ENCODE measurements at places on chromosomes 12 and 14.

- DNase-seq: no peak
Measured at GRCh38 chr12:2397356-2398045, 344.7 kb downstream of the CACNA1C start.

GRCh38 chr12:95393191-95393790 is 80.7 kb upstream of the METAP2 start:
- no peak for DNase-seq

- no peak for DNase-seq
Measured at GRCh38 chr12:13250416-13250815, 53.9 kb downstream of the EMP1 start.

DNA sequence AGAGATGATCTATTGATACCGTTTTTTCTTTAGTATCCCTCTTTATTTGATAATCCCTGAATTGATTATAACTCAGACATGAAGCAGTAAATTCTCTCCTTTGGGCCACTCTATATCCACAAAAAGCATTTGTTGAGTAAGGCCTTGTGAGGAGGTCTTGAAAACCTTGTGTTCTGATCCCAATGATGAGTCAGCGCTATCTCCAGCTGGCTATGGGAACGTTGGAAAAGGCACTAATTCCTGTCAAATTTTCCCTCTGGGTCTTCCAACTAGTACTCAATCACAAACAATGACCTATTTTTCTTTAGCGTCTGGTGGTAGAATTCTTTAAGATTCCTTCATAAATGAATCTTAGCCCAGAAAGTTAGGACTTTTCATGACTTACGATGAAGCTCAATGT is 168.4 kb upstream of the LRIG3 start:
- no peak for DNase-seq

- DNase-seq: no peak
Measured at GRCh38 chr14:62897771-62898170, 147.5 kb downstream of the KCNH5 start.

DNA sequence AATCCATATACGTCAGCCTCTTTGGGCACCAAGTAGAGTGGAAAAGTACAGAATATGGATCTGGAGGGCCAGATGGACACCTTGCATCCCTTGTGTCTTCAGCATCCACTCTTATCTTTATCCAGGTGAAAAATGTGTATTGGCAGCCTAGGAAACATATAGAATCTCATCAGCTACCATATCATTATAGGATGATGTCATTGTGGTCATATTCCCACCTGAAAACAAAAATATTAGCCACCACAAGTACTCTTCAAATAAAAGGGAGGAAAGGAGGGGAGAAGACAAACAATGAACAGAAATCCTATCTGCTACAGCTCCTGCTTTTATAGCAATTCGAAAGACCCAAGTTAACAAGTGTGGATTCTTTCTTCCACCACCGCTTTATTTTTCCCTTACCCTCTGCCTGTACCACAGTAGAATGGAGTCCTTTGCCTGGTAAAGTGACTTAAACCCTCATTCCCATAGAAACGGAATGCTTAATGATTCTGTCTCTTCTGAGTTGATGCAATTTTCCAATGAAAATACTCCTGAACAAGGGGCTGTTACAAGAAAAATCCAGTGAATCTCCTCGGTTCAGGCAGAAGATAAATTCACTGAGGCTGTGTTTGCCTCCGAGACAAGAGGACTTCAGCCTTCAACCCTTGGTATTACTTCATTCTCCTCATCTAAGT is 13.8 kb upstream of the IL26 start:
- no peak for DNase-seq

GRCh38 chr12:124607681-124608425 is 40.4 kb upstream of the NCOR2 start:
- DNase-seq: no peak

- DNase-seq: no peak
Measured at GRCh38 chr12:65811968-65812700, 12.1 kb upstream of the HMGA2 start.

GRCh38 chr14:91351512-91351862 is 66.1 kb downstream of the CCDC88C start:
- DNase-seq: no peak

GRCh38 chr12:52314511-52314910 is 6.7 kb downstream of the KRT83 start:
- DNase-seq: no peak

GRCh38 chr14:93732524-93732923 is 55.8 kb downstream of the PRIMA1 start:
- DNase-seq: no peak

GRCh38 chr12:124809878-124810277 is 53.8 kb downstream of the SCARB1 start:
- DNase-seq: no peak

GRCh38 chr14:77177702-77178101 is 3.9 kb upstream of the TMEM63C start:
- DNase-seq: no peak

- no peak for DNase-seq
Measured at GRCh38 chr12:104292872-104293794, 10.4 kb upstream of the EID3 start.

GRCh38 chr14:94341656-94342333 is 18.7 kb upstream of the SERPINA6 start:
- DNase-seq: no peak

DNA sequence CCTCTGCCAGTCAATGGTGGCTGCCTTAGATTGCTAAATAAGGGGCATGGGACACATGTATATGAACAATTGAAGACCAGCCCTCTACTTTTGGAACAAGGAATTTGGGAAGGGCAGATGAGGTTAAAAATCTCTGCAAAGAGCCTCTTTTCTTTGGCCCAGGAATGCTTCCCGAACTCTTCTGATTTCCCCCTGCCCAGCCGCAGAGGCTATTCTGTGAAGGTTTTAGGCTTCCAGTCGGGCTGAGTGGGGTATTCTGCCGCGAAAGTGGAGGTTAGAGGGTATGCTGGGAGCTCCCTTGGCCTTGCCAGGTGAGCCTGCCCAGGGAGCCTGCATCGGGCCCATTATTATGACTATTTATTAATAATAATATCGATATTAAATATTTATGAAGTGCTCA is 1.2 kb downstream of the POU6F1 start:
- no peak for DNase-seq

DNA sequence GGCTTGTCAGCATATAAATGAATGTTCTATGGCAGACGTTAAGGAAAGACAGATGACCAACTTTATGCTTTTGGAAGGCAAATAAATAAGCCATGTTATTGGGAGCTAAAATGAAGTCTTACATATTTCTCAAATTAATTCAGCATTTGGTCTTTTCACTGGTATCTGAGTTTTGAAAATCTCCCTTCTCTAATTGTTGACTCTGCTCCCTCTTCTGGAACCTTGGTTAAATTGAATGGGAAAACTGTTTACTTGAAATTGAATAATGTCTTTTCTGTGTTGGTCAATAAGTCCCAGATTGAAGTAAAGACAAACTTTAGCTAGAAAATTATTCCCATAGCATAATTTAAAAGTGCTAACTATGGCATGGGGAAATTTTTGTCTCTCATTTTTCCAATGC is 38.7 kb downstream of the LGR5 start:
- DNase-seq: no peak

- DNase-seq: no peak
Measured at GRCh38 chr12:116515684-116516083, 43.5 kb upstream of the MAP1LC3B2 start.

DNA sequence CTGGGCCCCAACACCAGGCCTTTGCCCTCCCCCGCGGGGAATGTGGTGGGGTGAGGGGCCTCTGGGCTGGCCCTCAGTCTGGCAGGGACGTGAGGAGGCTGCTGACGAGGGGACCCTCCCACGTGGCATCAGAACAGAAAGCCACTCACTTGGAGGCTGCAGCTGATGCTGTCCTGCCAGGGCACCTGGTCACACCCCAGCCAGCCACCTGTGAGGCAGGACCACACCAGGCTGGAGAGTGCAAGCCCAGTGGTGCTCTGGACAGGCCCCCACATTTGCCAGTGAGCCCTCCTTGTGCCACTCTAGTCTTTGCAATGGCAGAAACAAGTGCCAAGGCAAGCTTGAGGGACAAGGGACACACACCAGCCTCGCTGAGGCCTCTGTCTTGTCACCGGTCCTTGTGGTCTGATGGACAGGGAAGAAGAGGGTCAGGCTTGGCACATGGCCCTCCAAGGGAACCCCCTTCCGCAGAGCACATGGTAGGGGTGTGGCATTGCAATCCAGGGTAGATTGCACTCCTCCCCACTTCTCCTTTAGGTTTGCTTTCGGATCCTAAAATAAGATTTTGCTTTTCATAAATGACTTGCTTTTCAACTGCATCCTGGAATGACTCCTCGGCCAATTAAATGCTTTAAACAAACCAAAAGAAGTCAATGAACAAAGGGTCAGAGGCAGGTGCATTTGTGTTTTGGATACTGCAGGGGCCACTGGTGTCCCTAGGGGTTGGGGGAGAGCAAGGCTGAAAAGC is 53.7 kb downstream of the CCDC88C start:
- no peak for DNase-seq

DNA sequence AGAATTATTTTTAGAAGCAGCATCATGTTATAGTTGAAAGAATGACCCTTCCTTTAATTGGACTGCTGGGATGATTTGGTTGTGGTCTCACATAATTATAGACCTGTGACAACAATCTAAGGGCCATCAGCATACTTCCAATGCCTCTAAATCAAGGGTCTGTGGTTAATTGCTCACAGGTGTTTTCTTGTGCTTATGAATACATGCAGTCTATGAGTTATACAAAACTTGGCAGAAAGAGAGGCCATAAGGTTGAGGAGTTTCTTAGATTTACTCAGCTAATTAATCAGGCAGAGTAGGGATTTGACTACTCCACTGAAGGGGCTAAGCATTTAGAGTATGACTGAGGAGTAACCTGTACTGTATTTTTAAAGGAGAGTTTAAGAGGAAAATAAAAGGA is 37.0 kb upstream of the FRMD6 start:
- no peak for DNase-seq

DNA sequence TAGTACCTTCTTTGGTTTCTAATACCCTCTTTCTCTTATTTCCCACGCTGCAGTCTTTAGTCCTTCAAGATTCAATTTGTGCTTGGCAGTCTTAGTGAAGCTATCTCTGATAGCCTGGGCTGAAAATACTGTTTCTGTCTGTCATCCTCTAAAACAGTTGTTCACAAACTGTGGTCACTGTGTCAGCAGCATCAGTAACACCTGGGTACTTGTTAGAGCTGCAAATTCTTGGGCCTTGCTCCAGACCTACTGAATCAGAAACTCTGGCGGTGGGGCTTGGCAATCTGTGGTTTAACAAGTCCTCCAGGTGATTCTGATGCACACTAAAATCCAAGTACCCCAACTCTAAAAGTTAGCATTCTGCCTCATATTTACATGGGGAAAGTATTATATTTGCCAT is 217.5 kb upstream of the SEL1L start:
- DNase-seq: no peak

DNA sequence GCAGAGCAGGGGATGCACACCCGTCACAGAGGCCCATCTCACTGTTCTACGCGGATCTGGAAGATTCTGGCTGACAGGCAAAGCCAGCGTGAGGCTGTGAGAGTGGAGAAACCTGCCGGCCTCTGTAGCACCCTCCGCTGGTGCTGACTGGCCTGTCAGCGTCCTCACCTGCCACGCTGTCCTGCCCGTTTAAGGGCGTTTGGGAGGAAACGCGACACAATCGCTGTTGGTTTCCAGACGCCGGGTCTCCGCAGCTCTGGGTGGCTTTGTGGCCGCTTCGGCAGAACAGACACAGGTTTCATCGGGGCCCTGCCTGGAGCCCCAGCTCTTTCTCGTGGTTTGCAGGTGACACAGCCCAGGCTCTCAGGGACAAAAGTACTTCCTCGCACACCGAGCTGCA is 70.6 kb downstream of the NOC4L start:
- DNase-seq: no peak

DNA sequence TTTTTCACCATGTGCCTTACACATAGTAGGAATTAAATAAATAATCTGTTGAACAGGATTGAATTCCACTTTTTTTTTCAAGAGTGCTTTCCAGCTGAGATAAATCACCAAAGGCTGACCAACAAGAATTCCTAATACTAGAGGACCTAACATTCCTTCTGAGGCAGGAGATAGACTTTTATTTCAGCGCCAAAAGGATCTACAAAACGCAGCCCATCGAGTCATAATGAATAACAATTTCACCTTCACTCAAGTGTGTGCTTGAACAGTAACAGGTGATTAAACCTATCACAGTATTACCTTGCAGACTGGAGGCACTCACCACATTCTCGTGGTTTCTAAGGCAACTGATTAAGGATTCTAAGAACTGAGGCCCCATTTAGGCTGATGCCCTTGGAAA is 224.3 kb upstream of the ATP2B1 start:
- DNase-seq: no peak

DNA sequence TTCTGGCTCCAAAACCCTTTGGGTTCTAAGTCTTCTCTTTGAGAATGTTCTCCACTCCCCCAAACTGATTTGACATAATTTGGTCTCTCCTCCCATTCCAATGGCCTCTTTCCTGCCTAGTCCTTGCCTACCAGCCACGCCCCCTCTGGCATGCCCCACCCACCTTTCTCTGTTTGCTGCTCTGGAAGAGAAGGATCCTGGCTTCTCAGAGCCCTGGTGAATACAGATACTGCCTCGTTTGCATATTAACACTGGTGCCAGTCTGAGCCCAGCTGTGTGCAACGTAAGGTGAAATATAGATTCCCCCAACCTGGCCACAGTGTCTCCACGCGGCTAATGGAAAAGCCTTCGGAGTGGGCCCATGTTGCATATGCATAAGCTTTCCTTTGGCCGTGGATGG is 79.7 kb downstream of the PAPOLA start:
- no peak for DNase-seq

DNA sequence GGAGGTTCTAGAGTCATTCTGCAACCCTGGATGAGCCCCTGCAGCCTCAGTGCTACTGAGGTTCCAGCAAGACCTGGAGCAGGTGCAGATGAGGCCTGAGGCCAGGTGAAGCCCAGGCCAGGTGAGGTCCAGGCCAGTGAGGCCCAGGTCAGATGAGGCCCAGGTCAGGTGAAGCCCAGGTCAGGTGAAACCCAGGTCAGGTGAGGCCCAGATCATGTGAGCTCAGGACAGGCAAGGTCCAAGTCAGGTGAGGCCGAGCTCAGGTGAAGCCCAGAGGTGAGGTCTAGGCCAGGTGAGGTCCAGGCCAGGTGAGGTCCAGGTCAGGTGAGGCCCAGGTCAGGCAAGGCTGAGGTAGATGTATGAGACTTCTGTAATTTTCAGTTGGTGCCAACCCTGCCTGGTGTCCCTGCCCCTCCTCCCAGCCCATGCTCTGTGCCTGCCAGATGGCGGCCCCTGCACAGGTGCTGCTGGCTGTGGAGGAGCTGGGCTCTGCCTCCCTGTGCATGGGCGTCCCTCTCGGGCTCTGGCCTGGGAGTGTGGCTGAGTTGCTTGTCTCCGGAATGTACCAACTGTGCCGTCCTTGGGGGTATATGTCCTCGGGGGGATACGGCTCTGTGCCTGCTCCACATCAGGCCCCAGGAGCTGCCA is 388.5 kb downstream of the TMEM121 start:
- no peak for DNase-seq

- DNase-seq: no peak
Measured at GRCh38 chr14:96811265-96811664, 14.1 kb downstream of the VRK1 start.

DNA sequence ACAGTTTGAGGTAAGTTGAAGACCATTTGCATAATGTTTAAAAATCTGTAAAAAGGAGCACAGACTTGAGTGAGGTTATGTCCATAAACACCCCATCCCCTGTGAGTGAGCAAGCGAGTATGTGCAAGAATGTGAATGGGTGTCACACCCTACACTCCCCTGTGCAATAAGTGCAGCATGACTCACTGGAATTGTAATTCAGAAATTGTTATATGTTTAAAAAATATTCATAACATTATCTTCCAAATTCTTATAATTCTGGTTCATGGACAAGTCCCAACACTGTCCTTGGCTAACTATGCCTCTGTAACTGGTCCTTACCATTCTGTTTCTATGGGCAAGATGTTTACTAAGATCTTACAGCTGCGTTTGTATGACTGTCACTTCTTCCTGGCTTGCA is 207.8 kb upstream of the FAR2 start:
- no peak for DNase-seq
